ENCODE measurements at places on chromosomes 7 and 10.

DNA sequence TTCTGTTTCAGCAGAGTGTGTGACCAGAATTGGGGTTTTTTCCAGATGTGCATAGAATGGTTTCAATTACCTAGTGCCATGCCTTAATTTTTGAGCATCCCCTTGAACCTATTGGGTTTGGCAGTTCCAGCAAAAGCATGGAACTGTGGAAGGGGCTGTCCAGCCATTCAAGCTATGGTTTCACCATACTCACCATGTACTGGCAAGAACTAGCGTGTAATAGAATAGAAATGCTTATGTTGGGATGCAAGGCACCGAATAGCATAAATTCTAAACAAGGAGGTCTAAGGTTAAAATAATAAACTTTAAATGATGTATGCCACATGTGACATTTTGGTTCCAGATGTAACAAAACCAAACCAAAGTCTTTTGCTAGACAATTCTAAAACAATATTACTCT lies 91.4 kb downstream of the MTERF1 start:
- no peak for DNase-seq

DNA sequence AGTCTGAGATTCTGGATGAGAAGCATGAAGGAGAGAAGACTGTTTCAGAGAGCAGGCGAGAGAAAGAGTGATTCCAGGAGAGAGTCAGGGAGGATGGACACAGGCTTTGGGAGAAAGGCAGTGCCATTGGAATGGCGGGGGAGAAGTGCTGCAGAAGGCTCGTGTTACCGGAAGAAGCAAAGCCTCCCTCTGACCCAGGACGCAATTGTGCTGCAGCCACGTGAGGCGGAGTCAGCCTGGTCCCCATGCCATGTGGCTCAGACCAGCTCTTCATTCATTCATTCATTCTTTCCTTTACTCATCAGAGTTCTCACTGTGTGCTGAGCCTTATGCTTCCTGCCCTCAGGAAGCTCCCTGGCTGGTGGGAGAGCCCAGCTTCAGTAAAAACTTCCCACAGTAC lies 49.2 kb upstream of the COL13A1 start:
- no peak for DNase-seq

GRCh38 chr7:38890597-38890996 lies 18.4 kb downstream of the VPS41 start:
- DNase-seq = no peak

DNA sequence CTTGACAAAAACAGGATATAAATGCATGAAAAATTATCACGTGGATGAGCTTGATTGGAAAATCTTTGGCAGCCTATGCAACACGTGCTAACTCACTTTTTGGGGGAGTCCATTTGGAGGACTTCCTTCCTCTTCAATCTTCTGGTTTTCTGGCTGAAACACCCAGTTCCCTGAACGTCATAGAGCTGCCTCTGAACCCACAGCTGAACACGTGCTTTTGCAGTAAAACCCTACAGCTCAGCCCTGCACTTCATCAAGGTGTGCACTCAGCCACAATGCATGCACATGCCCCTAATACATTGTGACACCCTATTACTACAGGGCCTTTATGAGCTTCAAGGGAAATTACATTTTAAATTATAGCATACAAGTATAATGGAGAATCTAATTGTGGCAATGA lies 808.7 kb upstream of the AUTS2 start:
- DNase-seq = no peak

DNA sequence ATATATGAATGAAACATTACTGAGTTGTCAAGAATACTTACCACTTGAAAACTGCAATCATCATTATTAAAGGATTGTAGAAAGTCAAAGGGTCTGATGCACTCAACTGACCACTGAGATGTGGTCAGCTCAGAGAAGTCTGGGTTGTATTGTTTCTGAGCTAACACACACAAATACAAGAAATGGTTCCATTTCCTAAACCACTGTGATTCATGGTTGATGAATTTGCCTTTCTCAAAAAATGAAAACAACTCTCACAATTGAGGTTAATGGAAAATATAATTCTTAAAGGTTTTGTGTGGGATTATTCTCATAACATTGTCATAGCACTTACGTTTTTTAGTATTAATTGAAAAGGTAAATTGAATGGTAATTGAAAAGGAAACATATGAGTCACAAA lies 45.6 kb upstream of the TAS2R16 start:
- no peak for DNase-seq

- DNase-seq = no peak
These were observed 270.7 kb downstream of the CACNA2D1 start for GRCh38 chr7:82172881-82173280.

GRCh38 chr7:31075086-31075405 lies 22.9 kb downstream of the ADCYAP1R1 start:
- DNase-seq = no peak

DNA sequence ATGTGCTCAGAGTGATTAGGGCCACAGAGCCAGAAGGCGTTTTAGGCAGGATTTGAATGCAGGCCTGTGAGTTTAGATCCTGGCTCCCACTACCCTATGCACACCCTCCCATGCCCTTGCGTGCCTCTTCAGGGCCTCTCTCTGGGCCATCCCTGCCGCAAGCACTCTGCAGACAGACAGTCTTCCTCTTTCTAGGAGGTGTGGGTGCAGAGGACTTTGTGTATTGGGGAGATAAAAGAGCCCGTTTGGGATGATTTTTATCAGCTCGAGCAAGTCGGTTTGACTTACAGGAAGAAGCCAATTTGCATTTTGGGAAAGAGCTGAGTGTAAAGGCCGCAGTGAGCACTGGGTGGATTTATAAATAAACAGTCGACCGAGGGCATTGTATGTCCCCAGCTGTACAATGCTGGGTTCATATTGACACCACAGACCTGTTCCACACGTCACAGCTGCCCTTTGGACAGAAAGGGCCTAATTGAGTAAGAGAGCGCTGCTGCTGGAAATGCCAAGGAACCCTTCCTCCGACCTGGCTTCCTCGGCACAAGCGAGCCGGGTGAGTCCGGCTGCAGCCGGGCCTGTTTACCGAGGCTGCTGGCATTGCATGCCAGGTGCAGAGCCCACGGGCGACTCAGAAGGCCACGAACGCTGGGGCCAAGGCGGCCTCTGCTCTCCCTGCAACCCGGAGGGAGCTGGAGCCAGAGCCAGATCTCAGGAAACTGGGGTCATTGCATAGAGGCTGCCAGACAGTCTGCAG lies 25.1 kb downstream of the ZMIZ1 start:
- no peak for DNase-seq

DNA sequence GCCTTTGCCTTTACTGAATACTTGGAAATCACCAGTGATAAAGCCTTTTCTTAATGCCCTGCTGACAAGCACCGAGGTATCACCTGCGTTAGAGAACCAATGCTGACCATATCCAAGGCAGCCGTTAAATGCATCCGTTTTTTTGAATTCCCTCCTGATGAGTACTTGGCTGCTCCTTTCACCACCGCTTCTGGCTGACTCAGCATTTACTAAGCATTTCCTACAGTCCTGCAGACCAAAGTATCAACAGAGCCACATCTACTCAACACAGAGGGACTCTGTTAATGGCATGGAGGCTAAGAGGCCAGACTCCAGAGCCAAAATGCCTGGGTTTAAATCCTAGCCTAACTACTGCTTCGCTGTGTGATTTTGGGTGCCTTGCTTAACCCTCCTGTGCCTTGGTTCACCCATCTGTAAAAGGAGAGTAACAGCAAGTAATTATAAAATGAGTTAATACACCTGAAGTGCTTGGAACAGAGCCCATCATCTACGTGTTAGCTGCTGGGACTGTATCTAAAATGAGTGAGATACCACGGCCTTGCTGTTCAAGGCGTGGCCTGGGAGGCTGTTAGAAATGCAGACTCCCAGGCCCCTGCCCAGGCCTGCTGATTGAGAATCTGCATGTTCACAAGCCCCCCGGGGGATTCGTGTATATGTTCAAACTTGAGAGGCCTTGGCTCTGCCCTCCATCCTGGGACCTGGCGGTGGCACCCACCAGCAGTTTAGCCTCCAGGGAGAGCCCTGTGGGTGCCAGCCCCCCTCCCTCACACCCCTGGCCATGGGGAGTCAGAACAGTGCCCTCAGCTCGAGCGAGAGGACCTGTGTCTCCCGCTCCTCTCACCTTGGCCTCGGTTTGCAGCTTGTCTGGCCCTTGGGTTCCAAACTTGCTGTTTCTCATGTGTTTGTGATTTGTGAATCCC lies 30.8 kb upstream of the EFCAB10 start:
- DNase-seq = no peak

GRCh38 chr10:44517635-44518034 lies 132.7 kb upstream of the CXCL12 start:
- DNase-seq = no peak

DNA sequence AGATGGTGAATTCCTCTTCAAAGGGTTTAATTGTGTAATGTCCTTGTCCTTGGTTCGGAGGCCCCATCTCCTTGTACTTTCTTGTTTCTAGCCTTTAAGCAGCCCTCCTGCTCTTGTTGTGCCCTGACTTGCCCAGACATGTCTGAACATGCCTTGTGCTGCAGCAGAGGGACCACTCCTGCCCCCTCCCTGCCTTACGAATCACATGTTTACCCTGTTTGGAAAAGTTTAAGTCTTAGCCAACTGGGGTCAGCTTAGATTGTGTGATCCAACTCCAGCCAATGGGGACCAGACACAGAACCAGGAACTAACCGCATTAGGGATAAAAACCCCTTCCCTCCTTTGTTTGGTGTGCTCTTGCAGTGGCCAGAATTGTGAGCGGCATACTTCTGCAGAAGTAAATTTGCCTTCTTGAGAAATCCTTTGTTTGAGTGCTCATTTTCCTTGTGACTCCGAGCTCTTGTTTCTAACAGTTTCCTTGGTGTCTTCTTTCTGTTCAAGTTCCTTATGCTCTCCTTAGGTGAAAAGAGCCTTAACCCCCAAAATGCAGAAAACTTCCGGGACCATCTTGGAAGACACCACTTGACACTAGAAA lies 29.4 kb downstream of the CLRN3 start:
- no peak for DNase-seq

DNA sequence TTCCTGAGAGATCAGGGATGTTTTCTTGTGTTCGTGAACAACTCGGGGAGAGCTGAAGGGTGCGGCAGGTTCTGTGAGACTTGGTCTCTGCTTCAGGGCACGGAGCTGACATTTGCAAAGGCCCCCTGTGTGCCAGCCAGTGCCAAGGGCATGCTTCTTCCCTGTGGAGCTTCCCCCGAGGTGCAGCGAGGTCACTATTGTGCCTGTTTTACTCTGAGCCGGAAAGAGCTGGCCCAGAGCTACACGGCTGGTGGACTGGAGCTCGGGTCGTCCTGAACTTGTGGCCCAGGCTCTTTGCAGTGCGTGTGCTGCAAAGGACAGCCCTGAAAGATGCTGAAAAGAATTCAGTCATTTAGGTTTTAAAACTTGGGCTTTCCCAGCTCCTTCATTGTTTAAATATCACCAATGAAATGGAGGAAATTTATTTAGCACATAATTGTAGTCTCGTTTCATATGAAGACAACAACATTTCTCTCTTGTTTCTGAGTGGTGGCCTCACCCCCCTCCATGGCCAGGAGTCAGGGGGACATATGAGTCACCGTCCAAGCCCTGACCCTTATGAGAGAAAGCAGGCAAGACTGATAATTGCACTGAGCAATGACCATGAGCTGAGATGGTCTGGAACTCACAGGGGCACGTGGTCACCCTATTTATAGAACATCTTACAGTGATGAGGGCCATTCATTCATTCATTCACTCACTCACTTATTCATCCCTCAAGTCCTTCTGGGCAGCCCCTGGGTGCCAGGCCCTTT lies 102.6 kb downstream of the PTPRE start:
- DNase-seq = no peak
